ENCODE measurements at places on chromosomes 1 and 21.

- no peak for DNase-seq
Measured at GRCh38 chr1:85153149-85153891, 47.5 kb downstream of the SYDE2 start.

DNA sequence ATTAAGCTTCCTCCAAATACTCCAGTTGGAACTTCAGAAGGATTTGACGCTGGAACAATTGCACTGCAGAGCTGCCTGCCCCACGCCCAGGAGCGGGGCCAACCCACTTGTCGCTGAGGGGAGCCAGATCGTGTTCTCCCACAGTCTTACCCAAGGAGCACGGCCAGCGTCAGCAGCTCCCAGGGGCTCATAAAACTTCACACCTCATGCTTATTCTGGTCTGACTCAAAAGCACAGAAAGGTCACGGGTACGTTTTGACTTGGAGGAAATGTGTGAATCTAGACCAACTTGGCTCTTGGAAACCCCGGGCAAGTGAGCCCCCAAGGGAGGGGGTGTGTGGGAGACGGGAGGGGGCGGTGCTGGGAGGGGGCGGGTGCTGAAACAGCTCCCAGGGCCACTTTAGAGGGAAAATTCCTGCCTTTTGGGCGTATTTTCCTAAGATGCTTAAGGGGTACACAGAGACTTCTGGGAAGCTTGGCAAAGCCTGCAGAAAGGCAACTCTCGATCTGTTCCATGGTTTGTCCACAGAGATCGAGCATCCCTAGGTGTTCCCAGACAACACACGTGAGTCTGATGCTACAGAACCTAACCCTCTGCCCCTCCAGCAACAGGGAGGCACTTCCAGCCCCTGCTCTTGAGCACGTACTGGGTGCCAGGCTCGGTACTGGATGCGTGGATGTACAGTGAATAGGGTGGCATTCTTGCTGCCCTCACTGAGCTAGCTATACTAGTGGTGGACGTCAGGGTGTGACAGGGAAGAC is 98.9 kb downstream of the DHRS3 start:
- no peak for DNase-seq

GRCh38 chr1:47186267-47187185 is 3.3 kb downstream of the PDZK1IP1 start:
- DNase-seq, result no peak

- no peak for DNase-seq
Measured at GRCh38 chr1:8476006-8476405, 158.1 kb downstream of the SLC45A1 start.

- no peak for DNase-seq
Measured at GRCh38 chr1:94599095-94599813, 57.7 kb upstream of the F3 start.

DNA sequence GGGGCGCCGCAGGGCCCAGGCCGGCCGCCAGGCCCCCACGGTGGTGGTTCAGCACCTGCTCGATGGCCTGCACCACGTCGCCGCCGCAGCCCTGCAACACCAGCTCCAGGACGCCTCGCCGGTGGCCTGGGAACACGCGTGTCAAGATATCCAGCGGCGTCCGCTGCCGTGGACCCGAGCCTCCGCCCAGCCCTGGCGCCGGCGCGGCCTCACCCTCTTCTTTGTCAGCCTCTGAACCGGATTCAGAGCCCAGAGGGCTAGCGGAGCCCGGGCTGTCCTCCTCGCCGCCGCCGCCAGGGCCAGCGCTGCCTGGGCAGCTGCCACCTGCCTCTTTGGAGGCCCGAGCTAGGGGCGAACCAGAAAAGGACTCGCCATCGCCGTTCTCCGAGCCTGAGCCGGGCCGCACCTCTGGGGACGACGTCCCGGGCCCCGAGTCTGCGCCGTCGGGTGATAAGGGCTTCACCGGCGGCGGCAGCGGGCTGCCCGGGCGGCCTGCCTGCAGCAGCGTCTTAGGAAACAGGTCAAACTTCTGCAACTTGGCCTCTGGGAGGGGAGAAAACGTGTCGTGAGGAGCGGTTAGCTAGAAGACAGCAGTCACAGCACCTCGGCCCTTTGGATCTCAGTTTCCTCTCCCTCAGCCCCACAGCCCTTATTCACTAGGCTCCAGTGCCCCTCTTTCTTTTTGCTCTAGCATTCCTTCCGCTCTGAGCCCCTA is 3.9 kb downstream of the DMRTA2 start:
- no peak for DNase-seq

GRCh38 chr21:14483296-14483695 is 62.8 kb downstream of the SAMSN1 start:
- DNase-seq, result no peak

DNA sequence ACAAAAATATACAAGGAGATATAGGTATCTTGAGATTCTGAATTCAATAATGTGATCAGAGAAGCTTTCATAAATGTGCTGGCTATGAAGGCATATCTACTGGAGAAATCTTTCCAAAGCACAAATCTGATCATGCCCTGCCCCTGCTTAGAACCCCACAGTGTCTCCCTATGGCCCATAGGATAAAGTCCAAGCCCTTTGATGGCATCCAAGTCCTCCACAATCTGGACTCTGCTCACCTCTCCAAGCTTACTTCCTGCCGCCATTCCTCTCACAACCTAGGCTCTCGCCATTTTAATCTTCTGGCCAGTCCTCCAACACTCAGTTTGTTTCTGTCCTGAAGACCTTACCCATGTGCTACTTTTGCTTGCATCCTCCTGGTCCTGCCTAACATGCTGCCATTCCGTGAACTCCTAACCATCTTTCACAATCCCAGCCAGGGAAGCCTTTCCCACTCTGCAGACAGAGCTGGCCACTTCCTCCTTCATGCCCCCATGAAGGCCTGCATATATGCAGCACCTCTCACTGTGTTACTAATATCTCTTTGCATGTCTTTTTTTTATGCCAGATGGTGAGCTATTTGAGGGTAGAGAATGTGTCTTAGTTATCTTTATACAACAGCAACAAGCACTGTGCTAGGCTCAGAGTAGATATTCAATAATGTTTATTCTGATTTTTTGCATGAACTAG is 5.6 kb upstream of the ATP1A1 start:
- DNase-seq, result no peak

DNA sequence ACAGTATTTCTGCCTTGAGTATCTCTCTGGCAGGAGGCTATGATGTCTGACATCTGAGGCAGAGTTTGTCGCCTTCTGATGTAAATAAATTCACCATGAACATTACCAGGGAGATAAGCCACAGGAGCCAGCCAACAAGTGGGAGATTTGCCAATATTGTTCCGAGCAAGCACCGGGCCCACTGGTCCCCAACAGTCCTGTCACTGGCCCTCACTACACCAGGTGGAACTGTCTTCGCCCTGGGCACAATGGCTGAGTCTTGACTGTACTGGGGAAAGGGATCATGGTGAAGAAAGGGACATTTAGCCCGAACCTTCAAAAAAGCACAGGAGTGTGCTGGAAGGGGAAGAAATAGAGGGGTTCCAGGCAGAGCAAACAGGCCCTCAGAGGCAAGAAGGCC is 57.4 kb downstream of the HMGB4 start:
- DNase-seq, result no peak

- DNase-seq, result peak; percentile 62
Measured at GRCh38 chr1:35220976-35221375, 28.0 kb upstream of the SFPQ start.

DNA sequence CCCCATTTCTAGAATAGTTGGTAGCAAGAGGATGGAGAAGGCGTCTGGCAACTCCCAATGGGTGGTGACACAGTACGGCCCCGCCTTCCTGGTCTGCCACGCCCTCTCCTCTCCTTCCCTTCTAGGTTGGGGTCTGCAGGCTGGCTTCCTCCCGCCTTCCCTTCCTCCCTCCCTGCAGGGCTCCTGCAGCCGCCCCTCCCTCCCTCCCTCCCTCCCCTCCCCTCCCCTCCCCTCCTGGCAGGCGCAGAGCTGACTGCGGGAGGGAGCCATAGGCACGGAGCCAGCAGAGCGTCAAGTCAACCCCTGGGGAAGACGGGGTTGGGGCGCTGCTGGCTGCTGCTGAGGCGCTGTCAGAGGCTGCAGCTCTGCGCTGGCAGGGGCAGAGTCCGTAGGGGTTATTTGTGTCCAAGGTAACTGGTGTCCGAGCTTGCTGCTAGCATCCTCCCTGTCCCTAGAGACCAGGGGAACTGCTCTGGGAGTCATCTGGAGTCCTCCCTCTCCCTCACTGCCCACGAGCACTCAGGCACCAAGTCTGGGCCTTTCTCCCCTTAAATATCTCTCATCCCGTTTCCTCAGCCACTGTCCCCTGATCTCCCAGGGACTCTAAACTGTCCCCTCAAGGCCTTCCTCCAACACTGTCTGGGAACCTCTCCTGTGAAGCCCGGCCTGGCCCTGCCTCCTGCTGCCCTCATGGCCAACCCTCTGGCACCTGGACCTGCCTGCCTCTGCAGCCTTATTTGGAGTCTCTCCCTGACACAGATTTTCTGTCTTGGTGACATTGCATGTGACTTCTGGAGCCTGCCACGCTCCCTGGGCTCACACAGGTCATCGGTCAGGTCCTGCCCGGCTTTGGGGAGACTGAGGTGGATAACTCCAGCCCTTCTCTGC is 57.4 kb upstream of the ACOT11 start:
- DNase-seq, result peak; percentile 63

DNA sequence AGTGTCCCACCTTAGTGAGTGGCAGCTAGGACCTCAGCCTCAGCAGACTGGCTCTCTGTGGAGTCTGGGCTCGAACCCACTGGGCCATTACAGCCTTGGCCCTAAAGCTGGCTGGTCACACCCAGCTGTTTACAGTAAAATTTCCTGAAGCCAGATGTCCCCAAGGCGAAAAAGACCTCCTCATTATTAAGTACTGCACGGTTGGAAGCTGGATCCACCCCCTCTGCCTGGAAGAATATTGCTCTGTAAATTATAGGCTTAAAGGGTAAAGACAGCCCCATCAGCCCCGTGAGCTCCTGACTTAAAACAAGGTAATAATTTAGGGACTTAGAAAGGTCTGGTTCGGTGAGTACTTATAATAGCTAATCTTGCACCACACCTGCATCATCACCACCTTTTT is 30.3 kb upstream of the TMEM51 start:
- DNase-seq, result no peak

GRCh38 chr1:212162635-212163034 is 122.6 kb upstream of the PPP2R5A start:
- peak; percentile 66 for DNase-seq

- no peak for DNase-seq
Measured at GRCh38 chr1:179264507-179264906, 29.1 kb upstream of the SOAT1 start.

DNA sequence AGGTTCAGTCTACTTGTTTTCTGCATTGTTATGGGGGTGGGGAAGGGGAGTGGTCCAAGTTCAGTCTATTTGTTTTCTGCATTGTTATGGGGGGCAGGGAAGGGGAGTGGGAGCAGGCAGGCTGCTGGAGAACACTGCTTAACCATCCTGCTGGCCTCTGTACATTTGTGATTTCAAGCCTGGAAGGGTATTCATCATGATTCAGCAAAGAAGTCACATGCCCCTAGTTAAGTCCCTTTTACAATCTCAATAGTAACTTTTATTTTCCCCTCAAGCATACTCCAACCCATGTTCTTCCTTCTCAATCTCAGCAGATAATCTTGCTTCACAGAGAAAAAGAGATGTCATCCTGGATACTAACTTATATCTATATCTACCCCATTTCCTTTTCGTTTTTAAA is 7.9 kb downstream of the LYST start:
- peak; percentile 15 for DNase-seq

GRCh38 chr1:26278724-26279455 is 996 bp upstream of the SH3BGRL3 start:
- peak; percentile 58 for DNase-seq

DNA sequence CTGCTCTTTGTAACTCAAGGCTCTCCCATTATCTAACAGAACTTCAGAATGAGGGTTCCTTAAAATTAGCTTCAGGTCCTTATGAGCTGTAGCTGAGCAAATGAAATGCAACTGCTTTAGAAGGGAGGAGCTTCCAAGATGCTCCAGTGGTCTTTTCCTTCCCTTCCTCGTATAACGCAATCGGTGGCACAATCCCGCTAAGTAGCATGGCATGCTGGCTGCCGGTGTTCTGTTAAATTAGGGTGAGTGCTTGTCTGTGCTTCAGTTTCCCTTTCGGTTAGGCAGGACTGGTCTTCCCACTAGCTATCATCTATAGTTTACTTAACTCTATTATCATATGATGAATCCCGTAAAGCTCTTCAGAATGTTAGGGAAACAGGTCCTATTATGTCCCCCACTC is 917 bp downstream of the KIAA0040 start:
- DNase-seq, result peak; percentile 39

DNA sequence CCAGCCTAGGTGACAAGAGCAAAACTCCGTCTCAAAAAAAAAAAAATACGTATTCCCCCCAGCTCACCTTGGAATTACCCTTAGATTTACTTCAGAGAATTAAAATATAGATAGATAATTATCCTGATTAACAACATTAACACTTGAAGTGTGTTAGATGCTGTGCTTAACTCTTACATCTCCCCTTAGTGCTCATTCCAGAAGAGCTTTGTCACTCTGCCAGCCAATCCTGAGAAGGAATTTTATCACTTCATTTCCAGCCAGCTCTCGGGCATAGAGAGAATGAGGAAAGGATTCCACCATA is 1.6 kb upstream of the SHC1 start:
- no peak for DNase-seq

DNA sequence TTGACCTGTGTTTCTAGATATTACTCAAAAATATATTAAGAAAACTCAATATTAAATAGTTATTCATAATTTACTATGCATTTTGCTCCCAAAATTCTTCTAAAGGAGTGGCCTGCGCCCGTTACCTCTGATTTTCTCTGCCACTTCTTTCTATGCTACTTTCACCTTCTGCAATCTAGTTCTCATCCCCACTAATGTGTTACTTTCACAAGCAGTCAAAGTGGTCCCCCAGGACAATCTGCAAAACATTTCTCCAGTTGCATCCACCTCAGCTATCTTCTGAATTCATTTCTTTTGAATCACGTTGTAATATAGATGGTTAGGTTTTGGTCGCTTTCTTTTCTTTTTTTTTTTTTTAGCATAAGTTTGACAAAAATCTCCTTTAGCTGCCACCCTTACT is 13.4 kb downstream of the INSL5 start:
- DNase-seq, result no peak

DNA sequence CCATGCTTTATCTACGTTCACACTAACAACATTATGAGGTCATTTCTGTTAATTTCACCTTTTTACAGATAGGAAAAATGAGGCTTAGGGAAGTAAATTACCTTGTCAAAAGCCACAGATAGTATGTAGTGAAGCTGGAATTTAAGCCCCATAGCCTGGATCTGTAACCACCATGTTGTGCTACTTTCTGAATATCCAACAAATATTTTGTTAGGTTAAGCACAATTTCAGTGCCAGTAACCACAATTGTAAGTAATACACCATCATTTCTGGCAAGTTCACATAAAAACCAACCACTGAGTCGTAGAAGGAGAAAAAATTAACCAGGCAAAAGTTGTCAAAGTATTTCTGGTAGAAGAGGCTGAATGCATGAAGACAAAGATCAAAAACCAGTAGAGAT is 593.1 kb upstream of the CAMK1G start:
- DNase-seq, result no peak

DNA sequence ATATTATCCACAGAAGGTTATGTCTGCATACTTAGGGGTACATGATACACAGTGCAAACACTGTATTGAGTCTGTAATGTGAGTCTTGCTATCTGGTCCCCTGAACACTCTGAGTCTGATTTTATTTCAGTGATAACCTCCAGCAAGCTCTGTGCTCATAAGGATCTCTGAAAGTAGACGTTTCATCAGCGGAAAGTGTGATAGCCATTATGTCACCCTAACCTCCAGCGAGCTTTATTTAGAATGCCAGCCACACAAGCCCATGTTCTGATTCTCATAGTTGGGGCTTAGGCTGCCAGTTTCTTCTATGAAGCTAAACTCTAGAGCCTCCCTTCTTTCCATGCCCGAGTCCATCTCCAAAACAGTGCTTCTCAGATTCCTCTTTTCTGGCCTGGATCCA is 3.3 kb downstream of the NR5A2 start:
- no peak for DNase-seq
